ENCODE measurements at places on chromosomes 4 and X. TPM values are rescaled to one million over a fixed set of nuclear protein-coding genes. Genes with fewer than 3 reads are reported as not detected.

- peak overlapping the region; percentile 85 for H3K27ac ChIP-seq
- H3K4me1 ChIP-seq = no peaks in the 10 kb centered on the region
- no peaks in the 10 kb centered on the region for H3K27me3 ChIP-seq
- DNase-seq = peak; percentile 74
- H3K36me3 ChIP-seq = no peaks in the 10 kb centered on the region
These were observed 968 bp upstream of the NELFA start for GRCh38 chr4:2009651-2010233.

GRCh38 chr4:136562834-136563233 lies 969.5 kb downstream of the PCDH18 start:
- no peak overlapping the region for H3K27ac ChIP-seq
- no peak overlapping the region for H3K4me3 ChIP-seq
- H3K36me3 ChIP-seq = no peaks in the 10 kb centered on the region
- no peak for DNase-seq

GRCh38 chrX:12308420-12308819 lies 170.1 kb downstream of the FRMPD4 start:
- DNase-seq = no peak
- H3K4me3 ChIP-seq = no peak overlapping the region
- H3K4me1 ChIP-seq = no peaks in the 10 kb centered on the region
- H3K27ac ChIP-seq = no peak overlapping the region

DNA sequence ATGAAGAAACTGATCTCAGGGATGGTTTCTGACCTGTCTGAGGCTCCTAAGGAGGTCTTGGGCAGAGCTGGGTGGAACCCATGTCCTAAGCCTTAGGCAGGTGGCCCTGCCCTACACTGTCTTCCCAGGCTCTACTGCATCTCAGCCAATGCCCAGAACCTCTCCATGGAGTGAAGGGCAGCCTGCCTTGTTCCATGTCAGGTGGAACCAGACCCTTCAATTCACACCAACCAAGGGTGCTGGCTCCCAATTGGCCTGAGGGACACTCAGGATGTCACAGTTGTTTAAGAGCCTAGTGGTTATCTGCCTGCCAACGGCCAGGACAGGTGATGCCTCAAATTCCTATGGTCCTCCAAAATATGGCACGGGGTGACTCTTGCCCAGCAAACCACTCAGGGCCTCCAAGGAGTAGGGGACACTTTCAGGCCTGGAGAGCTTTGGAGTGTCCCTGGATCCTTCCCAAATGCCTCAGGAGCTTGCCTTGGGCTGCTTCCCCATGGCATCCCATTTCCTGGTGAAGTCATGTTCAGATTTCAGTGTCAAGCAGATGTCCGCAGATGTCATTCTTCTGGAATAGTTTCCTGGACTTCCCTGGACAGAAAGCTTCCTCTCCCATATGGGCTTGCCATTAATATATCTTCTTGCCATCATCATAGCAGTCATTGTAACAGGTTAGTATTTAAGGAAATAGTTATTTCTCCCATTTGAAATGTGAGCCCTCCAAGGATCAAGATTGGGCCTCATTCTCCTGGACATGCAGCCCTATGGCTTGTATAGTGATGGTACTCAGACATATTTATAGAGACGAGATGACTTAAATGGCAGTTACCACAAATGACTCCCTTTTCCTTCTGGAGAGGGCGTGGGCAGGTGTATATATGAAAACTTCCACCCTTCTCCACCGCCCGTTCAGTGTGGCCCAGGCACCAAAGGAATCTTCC lies 67.1 kb downstream of the MED28 start:
- H3K27me3 ChIP-seq = no peaks in the 10 kb centered on the region
- H3K36me3 ChIP-seq = no peaks in the 10 kb centered on the region
- no peak overlapping the region for H3K27ac ChIP-seq
- H3K4me3 ChIP-seq = no peak overlapping the region
- DNase-seq = no peak

GRCh38 chr4:66279084-66279483 lies 608.8 kb upstream of the EPHA5 start:
- H3K27me3 ChIP-seq = no peaks in the 10 kb centered on the region
- no peak for DNase-seq
- H3K4me1 ChIP-seq = no peaks in the 10 kb centered on the region
- no peaks in the 10 kb centered on the region for H3K36me3 ChIP-seq

DNA sequence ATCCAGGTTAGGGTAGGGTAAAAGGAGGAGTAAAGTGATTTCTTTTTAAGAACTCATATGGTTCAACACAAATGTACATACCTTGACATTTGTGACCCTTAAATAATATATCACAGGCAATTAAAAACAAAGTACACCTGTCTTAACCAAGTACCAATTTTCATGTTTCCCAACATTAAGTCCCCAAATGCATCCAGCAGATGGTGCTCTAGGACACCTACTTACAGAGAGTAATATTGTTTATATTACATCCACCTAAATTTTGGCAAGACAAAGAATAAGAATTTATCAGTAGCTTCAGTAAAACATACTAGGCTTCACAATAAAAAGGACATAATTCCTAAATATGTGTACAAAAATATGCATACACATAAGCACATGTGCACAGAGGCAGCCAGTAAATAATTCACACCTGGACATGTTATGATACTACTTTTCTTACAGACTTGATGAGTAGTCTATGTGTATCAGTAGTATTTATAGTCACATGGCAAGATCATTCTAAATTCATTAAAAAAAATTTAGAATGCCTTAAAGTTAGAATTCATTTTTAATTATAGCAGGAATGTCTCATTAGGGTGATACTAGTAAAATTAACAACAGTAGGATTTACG lies 219.7 kb downstream of the DCLK2 start:
- no peaks in the 10 kb centered on the region for H3K4me1 ChIP-seq
- H3K36me3 ChIP-seq = no peaks in the 10 kb centered on the region
- no peaks in the 10 kb centered on the region for H3K27me3 ChIP-seq
- DNase-seq = no peak
- no peak overlapping the region for H3K27ac ChIP-seq
- H3K4me3 ChIP-seq = no peak overlapping the region

DNA sequence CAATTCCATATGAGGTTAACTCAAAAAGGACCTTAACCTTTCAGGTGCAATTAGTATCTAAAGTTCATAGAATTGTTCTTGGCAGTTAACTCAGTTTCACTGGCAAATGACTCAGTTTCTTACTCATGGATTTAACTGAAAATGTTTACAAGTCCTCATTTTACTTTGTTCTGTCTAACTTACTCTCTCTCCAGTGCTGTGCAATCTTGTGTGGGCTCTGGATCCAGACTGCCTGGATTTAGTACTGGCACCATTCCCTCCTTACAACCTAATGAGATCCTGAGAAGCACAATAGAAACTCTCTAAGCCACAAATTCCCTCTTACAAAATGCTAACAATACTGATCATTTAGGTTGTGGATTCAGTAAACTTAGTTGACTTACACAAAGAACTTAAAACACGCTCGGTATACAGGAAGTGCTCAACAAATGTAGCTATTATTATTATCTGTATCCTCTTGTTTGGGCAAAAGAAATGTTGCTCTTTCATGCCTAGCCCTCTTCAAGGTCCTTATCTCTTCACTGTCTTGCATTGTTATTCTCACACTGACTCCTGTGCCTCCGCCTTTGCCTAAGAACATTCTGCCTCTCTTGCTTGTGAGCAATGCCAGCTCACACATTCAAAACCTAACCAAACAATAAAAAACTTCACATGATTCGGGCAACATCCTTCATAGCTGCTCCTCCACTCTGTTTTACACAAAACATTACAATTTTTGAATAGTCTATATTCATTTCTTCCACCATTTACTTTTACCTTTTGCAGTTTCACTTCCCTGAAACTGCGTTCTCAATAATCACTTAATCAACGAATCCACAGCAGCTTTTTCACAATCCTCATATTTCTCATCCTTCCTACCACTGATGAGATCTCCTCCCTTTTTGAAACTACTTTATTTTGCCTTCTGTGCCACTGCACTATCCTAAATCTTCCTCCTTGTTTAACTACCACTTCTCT lies 91.8 kb downstream of the PDE5A start:
- H3K36me3 ChIP-seq = no peaks in the 10 kb centered on the region
- no peak overlapping the region for H3K4me3 ChIP-seq
- no peak for DNase-seq
- H3K4me1 ChIP-seq = no peaks in the 10 kb centered on the region
- H3K27ac ChIP-seq = no peak overlapping the region

GRCh38 chr4:75512386-75513211 lies 1.6 kb downstream of the RCHY1 start:
- H3K4me3 ChIP-seq = peak overlapping the region; percentile 73
- DNase-seq = peak; percentile 45
- no peaks in the 10 kb centered on the region for H3K27me3 ChIP-seq

DNA sequence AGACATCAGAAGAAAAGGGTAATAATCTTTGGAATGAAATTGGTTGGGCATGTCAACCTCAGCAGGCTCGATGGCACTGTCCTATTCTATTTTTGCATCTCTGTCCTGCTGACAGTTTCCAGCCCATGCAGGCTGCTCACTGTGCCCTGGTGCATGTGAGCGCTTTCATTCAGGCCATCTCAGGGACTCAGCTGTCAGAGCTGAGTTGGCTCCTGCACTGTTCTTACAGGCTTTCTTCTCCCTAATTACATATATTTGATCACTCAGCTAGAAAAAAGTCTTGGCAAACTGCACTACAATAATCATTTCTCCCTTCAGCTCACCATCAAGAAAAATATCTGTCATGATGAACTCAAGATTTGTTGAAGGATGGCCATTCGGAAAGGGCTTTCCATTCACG lies 84.7 kb downstream of the RASL11B start:
- no peak overlapping the region for H3K4me3 ChIP-seq
- no peak overlapping the region for H3K27ac ChIP-seq
- H3K36me3 ChIP-seq = no peaks in the 10 kb centered on the region
- H3K27me3 ChIP-seq = no peaks in the 10 kb centered on the region

DNA sequence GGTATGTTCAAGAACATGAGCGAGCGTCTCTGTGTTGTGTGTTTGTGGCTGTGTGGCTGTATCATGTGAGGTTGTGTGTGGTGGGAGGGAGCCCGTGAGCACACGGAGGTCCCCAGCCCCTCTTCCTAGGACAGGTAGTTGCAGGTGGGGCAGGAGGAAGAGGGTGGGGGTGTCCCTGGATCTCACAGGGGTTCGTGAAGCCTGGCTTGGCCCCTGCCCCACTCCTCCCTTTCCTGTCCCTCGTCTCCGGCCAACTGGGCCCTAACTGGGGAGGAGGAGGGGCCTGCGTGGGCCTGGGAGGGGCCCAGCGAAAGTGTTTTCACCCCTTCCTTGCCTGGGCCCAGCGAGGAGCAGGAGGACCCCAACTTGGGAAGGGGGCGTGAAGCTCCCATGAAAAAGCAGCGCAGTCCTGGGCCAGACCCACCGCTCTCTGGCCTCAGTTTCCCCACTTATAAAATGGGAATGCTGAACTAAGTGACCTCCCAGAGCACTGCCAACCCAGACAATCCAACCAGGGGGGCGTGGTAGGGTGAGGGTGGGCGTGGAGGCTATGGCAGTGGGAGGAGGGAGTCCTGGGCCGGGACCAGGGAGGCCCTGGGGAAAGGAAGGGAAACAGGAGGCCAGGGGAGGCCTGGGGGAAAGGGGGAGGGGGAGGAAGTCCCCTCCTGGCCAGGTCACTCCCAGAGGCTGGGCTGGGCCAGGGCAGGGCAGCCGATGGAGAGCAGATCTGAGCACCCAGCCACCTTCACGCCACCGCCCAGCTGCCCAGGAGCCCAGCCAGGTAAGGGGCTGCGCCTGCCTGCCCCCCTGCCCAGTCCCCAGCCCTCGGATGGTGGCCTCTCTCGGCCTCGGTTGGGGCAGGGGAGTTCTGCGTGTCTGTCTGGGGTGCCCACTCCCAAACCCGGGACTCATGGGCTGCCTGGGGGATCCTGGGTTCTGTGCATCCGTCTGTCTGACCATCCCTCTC lies at the start of gene AVPR2:
Gene AVPR2, plus strand, starts transcription at position 683 of the 967 bp plus-strand sequence. CDS start 473 bp downstream, outside the sequence.
- H3K4me1 ChIP-seq = no peaks in the 10 kb centered on the region
- H3K4me3 ChIP-seq = no peak within 1 kb of the TSS
- H3K27ac ChIP-seq = no peak within 1 kb of the TSS
- no peaks in the 10 kb centered on the region for H3K27me3 ChIP-seq
- H3K36me3 ChIP-seq = no peaks in the 10 kb centered on the region

DNA sequence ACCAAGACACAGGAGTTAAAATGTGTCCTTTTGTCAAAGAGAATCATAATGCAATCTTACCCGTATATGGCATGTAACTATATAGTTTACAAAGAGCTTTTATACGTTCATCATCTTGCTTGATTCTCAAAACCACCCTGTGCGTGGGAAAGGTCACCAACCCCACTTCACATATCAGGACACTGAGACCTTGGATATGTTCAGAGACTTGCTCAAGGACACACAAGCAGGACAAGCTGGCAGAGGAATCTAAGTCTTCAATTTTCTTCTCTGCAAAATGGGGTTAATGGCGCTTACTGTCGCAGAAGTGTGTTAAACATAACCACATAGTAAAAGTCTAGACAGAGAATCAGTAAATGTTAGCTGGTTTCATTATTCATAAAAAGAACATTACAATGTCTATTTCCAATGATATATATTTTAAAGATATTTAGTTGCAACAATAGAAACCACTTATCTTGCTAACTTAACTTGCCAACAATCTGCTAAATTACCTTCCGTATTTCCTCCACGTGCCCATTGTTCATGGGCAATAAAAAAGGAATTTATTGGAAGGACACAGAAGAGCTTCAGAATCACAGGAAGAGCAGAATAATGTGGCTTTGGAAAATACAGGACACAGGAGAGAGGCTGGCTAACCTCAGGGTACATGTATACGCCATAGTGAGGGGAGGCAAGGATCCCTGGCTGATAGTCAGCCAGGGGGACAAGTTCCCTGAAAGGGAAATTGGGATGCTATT lies 64.6 kb upstream of the TAPT1 start:
- DNase-seq = no peak
- H3K27me3 ChIP-seq = no peaks in the 10 kb centered on the region
- H3K4me3 ChIP-seq = no peak overlapping the region
- H3K36me3 ChIP-seq = no peaks in the 10 kb centered on the region

DNA sequence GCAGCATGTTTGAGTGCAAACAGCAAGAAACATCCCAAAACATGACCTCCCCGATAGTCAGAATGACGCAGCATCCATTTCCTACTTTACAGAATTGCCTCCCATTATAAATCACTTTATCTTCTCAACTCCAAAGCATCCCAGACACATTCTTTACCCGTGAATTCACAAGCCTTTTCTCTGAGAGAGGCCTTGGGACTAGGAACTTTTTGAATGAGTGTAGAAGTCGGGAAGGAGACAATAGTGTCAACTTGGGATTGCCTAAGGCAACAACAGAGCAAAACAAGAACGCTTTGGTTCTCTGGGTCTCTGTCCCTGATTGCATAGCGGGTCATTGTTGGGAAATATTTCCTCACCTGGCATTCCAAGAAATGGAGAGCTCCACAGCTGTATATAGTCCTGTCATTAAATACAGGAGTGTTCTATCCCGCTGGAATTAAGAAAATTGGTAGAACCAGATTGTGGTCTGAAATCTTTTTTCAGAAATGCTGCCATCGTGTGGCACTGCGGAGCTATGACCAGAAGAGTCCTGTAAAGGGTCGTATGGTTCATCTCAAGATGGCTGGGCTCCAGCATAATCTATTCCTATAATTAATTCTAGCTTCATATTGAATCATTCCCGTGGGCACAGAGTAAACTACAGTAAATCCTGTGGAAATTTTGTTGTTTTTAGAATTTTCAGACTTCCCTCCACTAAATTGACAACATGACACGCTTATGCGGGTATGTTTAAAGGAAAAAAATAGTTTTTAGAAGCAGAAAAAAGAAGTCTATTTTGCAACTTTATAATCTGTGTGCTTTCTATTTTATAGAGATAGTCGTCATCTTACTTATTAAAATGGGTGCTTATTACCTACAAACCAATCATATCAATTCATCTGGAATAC lies 2.0 kb upstream of the SPP1 start:
- no peak overlapping the region for H3K4me3 ChIP-seq
- no peak overlapping the region for H3K27ac ChIP-seq
- no peaks in the 10 kb centered on the region for H3K36me3 ChIP-seq
- peak; percentile 57 for DNase-seq

The CT45A1 gene
- not detected for total RNA-seq

The SYP gene
- total RNA-seq = 23.3 TPM

The G3BP2 gene
- 187 TPM for total RNA-seq

The ANKRD37 gene
- 2.4 TPM for total RNA-seq

The CTSO gene
- 2.3 TPM for total RNA-seq

The PCDH18 gene
- 0.49 TPM for total RNA-seq

The CT45A8 gene
- total RNA-seq = not detected

Data from Caco-2 (cell line).